Cardiac muscle cell (in vitro differentiated cells and primary cell): ENCODE measurements at places on chromosomes 5 and 9.

- DNase-seq, result no peak
Observed at GRCh38 chr9:91028166-91028827, 226.7 kb downstream of the SYK start.

DNA sequence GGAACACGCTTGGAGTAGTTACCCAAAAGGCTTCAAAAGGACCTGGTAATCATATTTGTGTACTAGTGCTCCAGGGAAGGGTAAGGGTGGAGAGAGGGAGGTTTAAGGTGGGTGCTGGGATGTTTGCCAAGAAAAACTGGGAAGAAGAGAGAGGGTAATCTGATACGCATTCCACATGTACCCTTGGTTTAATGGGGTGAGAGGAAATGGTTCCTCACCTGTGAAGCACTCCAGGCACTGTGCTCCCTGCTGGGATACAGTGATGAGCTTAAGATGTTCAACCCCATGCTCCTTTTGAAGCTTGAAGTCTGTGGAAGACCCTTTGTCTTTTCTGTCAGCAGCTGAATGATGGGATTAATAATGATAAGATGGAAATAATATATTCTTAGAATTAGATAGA lies 98.4 kb downstream of the COX7C start:
- no peak for DNase-seq

GRCh38 chr9:98986866-98987651 lies 43.4 kb downstream of the COL15A1 start:
- DNase-seq, result no peak

DNA sequence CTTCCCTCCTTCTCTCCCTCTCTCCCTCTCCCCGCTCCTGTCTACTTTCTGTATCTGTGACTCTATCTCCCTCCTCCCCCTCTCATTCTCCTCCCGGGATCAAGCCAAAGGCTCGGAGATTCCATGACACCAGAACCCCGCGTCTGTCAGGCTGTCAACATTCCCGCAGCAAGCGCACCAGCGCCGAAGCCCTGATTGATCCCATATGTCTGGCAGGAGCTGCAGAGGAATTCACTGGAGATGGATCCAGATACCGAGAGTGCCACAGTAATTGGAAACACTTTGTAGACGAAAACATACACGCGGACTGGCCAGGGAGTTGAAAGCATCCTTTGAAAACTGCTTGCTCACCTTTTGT lies 300 bp upstream of the SVEP1 start:
- DNase-seq, result peak; percentile 73

DNA sequence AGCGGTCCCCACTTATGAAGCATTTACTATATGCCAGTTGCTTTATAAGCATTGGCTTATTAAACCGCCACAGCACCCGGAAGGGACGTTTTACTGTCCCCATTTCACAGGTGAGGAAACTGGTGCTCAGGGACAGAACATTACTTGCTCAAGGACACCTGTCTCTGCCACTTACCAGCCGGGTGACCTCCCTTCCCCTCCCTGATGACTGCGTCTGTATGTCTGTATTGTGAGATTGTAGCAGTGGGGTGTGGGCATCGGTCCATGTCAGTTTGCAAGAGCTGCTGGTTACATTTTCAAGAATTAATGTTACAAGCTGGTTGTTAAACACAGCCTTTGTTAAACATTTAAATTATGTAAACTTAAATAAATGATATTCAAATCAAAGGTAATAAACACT lies 77.6 kb upstream of the LMX1B start:
- DNase-seq, result no peak

DNA sequence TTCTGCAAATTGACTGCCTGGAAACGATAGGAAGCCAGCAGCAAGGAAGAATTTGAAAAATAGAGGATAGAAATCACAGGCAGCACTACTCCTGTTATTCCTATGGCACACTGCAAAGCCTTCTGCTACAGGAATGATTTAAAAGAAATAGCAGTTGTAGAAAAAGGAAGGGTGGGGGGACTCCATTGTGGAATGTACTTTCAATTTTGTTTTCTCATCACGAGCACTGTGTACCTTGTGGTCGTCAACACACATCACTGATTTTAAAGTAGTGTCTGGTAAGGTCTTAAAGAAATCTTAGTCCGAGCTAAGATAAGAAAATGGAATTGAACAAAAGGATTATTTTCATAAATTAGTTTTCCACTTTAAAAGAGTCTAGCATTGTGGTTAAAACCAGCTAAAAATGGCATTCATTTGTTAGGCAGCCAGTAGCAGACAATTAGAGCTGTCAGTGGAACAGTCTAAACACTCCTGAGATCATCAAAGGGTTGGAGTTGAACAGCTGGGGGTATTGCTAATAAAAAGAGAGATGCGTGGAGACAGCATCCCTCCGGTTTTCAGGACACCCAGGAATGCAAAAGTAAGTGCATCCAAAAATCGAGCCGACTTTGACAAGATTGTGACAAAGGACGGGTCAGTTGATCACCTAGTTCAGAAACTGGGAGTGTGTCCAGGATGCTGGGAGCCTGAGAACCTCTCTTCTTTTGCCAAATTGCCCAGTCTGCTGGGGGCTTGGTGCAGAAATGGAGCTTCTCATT lies 97.8 kb upstream of the WWC1 start:
- DNase-seq, result no peak

DNA sequence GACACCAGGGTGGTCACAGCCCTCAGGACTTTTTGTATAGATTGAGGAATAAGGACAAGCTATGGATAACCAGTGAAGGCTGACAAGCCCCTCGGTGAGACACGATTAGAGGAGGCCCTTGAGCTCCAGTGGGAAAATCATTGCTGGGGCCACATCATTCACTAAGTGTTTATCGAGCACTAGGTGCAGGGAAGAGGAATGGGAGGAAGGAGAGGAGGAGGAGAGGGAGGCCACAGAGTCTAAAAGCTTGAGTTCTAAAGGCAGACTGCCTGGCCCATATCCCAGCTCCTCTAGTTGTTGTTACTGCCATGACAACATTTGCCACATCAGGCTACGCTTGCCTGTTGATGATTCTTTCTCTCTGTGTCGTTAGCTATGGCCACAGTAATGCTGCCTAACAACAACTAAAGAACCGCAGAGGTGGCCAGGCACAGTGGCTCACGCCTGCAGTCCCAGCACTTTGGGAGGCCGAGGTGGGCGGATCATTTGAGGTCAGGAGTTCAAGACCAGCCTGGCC lies 37.6 kb downstream of the NKX2-5 start:
- DNase-seq, result no peak

GRCh38 chr9:93586290-93587057 lies 10.1 kb downstream of the PHF2 start:
- DNase-seq, result no peak

DNA sequence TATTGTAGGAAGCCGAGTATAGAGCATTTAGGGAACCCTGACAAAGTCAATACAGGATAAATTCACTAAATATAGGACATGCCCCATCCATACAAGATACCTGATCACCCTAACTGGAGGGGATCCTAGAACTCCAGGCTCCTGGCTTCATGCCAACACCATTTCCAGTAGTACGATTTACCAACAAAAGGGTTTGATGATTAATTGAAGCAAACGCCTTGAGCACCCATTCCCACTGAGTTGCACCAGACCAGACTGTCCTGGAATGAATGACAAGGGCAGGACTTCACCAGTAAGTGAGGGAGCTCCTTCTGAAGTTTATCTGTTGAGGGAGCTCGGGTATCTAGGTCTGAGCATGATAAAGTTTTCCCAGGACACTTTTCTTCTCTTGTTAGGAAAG lies 327.2 kb upstream of the MSX2 start:
- no peak for DNase-seq

GRCh38 chr5:18305288-18305924 lies 671.1 kb downstream of the TAF11L14 start:
- DNase-seq, result peak; percentile 39

- DNase-seq, result peak; percentile 60
Observed at GRCh38 chr9:127347831-127348776, 48.9 kb upstream of the SLC2A8 start.

DNA sequence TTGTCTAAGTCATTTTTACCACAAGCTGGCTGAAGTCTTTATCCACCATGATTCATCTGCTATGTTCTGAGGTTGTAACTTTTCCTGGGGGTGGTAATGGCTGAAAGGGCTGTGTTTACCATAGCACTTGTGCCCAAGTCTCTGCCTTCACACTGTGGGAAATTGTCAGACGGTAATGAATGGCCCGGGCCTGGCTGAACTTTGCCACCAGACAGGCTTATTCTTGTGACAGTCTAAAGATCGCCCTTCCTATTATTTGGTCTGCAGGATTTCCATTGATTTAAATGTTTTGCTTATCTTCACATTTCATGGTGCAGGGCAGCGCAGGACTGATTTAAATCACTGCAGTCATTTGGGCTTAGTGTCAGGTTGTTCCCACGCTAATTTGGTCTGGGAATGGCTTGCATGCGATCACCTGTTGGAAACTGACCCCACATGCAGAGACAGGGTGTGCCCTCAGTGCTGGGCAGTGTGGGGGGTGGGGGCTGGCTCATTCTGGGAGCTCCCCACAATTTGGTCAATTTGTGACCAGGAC lies 109.3 kb upstream of the ICE1 start:
- no peak for DNase-seq

DNA sequence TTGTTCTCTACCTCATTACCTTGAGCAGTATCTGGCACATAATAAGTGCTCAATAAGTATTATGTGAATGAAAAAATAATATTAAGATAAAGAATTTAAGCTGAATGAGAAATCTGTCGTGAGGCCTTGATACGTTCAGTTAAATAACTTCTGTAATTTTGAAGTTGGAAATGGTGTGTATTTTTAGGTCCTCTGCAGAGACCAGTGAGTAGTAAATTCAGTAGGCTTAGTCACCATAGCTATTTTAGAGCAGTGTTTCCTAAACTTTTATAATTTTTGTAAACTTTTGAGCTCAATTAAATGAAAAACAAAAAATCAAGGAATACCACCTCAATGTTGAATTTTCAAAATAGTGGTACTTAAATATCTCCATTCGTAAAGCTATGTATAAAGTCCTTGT lies 25.0 kb downstream of the ERBIN start:
- no peak for DNase-seq

- DNase-seq, result peak; percentile 13
Observed at GRCh38 chr5:74199436-74200210, 440.9 kb downstream of the ENC1 start.

- DNase-seq, result no peak
Observed at GRCh38 chr5:10649666-10650380, 86.0 kb downstream of the ANKRD33B start.
